Esophagus squamous epithelium (tissue), 5 donors: ENCODE measurements at places on chromosomes 1 and 21.
A peak's percentile ranks its signal among the peaks of the same experiment; 100 is the strongest.

DNA sequence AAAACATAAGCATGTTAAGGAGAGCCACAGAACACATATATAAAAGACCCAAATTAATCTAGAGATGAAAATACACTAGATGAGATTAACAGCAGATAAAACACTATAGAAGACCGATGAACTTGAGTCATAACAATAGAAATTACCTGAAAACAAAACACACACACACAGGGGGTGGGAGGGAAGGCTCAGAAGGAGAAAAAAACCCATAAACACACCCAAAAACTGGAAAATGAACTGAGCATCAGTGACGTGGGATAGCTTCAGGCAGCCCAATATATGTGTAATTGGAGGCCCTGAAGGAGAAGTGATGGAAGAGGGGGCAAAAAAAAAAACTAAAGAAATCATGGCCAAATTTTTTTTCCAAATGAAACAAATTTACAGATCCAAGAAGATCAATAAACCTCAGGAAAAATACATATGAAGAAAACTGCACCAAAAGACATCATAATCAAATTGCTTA is 11.4 kb downstream of the ALDH9A1 start:
- H3K27ac ChIP-seq = no peak overlapping the region
- H3K4me1 ChIP-seq = peaks cover 24% of the 10 kb centered on the region
- no peak overlapping the region for H3K4me3 ChIP-seq

GRCh38 chr1:3746389-3746829 is 5.8 kb upstream of the CCDC27 start:
- peaks cover 6% of the 10 kb centered on the region for H3K27me3 ChIP-seq
- H3K4me3 ChIP-seq = peak overlapping the region; percentile 54
- peaks cover 15% of the 10 kb centered on the region for H3K4me1 ChIP-seq
- no peak for DNase-seq
- H3K27ac ChIP-seq = peak overlapping the region; percentile 81

GRCh38 chr21:39444421-39445180 is 977 bp downstream of the LCA5L start:
- no peak for DNase-seq
- H3K36me3 ChIP-seq = no peaks in the 10 kb centered on the region
- H3K27me3 ChIP-seq = no peaks in the 10 kb centered on the region
- H3K4me1 ChIP-seq = peaks cover 3% of the 10 kb centered on the region
- peak overlapping the region; percentile 91 for H3K27ac ChIP-seq

- H3K4me3 ChIP-seq = peak overlapping the region; percentile 22
- no peak for DNase-seq
- H3K27me3 ChIP-seq = no peaks in the 10 kb centered on the region
Observed at GRCh38 chr1:147504801-147505311, 36.4 kb upstream of the BCL9 start.

DNA sequence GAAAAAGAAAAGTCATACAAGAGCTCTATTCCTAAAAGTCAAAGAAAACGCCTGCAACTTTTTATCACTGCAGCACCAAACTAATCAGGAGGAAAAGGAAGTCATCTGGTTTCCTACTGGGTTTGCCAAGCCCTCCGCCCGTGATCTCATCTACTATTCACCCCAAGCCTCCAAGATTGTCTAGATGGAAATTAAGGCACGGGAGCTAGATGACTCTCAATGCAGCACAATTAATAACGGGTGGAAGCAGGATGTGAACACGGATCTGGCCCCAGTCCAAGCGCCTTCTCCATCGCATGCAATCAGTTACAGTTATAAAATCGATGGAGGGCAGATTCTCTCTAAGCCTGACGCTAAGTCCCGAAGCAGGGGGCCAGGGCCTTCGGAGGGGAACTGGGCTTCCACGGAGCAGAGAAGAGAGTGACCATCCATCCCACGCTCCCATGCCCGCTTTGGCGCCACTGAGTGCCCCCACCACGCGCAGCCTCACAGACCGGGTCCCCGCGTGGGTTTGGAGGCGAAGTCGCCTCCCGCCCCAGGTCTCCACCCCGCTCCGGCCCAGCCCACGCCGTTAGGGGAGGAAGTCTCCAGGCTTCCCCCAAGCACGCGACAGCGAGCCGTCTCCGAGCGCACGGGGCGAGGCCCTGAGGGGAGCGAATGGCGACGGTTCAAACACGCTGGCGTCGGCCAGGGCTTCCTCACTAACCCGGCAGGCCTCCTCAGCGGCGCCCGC is 1.8 kb downstream of the HSF2BP start:
- H3K36me3 ChIP-seq = no peaks in the 10 kb centered on the region
- no peaks in the 10 kb centered on the region for H3K27me3 ChIP-seq
- H3K27ac ChIP-seq = no peak overlapping the region
- peaks cover 14% of the 10 kb centered on the region for H3K4me1 ChIP-seq
- DNase-seq = no peak
- H3K4me3 ChIP-seq = peak overlapping the region; percentile 10

DNA sequence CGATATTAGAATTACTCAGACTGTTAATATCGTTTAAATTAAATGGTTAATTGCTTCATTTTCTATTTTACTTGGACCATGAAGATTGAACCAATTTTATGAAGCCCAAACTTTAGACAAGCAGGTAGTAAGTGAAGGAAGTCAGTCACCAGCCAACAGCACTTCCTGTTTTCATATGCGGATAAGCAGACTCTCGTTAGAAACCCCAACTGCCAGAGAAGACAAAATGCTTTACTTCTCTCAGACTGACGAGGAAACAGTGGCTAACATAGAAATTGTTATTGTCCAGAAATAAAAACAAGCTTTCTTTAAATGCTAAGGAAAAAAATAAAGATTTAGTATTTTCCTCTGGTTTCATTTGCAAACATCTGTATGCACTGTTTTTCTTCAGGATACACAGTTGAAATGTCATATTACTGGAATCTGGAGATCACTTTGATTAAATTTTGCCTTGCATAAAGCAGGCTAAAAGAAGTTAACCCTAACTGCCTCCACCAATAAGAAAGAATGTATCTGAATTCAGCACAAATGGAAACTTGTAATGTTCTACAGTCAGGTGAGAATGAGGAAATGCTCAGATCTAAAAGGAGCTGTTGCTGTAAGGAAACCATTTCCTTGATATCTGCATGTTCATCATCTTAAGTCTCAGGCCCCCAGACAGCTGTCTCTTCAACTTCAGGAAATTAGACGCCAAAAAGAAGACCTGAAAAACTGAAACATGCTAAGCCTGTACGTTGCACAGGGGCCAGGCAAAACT is 129.8 kb upstream of the SAMSN1 start:
- H3K4me3 ChIP-seq = no peak overlapping the region
- no peaks in the 10 kb centered on the region for H3K27me3 ChIP-seq
- no peaks in the 10 kb centered on the region for H3K36me3 ChIP-seq
- peak overlapping the region; percentile 59 for H3K27ac ChIP-seq
- DNase-seq = no peak
- H3K4me1 ChIP-seq = no peaks in the 10 kb centered on the region

GRCh38 chr1:38464071-38464661 is 395.4 kb downstream of the RRAGC start:
- no peaks in the 10 kb centered on the region for H3K4me1 ChIP-seq
- no peaks in the 10 kb centered on the region for H3K36me3 ChIP-seq
- H3K27me3 ChIP-seq = no peaks in the 10 kb centered on the region
- no peak overlapping the region for H3K4me3 ChIP-seq

DNA sequence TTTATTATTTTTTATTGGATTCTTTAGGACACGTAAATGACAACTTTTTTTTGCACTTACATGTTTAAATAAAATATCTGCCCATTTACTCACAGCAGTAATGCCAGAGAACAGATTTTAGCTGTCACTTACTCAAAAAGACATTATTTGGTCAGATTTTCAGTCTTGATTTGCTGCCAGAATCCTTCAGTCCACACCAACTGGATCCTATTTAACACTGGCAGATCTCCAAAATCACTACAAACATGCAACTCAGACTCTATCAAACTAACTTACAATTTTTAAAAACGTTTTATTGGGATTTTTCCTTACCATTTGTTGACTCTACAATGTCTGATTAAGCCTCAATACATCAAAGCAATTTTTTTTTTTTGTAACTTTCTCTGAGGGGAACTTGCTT is 11.1 kb downstream of the ATP6V1G3 start:
- no peaks in the 10 kb centered on the region for H3K4me1 ChIP-seq
- H3K36me3 ChIP-seq = no peaks in the 10 kb centered on the region
- no peaks in the 10 kb centered on the region for H3K27me3 ChIP-seq
- no peak overlapping the region for H3K27ac ChIP-seq
